ENCODE measurements at places on chromosomes 11 and 22.

DNA sequence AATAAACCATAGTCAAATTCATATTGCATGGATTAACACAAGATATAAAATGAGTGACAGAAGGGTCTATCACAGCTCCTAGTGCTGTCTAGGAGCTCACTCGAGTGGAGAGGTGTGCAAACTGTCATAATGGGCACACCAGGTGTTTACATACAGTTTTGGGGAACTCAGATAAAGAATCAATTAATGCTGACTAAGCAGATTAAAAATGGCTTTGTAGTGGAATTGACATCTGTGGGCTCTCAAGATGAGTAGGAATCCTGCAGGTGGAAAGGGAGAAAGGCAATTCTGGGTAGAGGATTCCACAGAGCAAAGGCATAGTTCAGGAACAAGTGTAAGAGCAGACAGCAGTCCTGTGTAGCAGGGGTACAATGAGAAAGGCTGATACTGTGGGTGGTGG lies 496.2 kb upstream of the CCDC90B start:
- no peak for DNase-seq

DNA sequence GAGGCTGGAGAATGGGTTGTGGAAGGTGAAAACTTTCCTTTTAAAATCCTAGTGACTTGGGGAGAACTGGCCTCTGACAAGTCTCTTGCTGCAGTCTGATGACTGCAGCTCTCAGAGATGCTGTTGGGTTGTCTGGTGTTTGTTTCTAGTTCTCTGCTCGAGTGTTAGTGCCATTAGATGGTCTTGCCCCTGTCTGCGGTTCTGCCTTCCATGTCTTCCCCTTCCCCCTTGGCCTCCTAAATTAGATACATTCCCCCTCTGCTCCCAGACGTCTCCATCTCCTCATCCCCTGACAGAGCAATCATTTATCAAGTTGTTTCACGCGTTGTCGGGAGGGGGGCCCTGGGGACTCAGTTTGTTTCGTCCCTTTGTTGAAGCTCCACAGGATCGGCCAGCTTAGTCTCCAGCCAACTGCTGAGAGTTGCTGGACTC lies 67.7 kb downstream of the CECR2 start:
- no peak for DNase-seq

- DNase-seq: no peak
Measured at GRCh38 chr11:70312401-70313357, 42.2 kb downstream of the PPFIA1 start.

GRCh38 chr22:22181341-22181850 lies 63.2 kb upstream of the VPREB1 start:
- DNase-seq: no peak

Measured in NB4 (cell line).